ENCODE measurements at places on chromosomes 1 and 21.

- DNase-seq, result peak; percentile 51
Observed at GRCh38 chr21:25895565-25896205, 160.9 kb downstream of the GABPA start.

- no peak for DNase-seq
Observed at GRCh38 chr1:157269656-157270375, 131.6 kb upstream of the ETV3 start.

- no peak for DNase-seq
Observed at GRCh38 chr1:210523830-210524229, 195.1 kb downstream of the HHAT start.

DNA sequence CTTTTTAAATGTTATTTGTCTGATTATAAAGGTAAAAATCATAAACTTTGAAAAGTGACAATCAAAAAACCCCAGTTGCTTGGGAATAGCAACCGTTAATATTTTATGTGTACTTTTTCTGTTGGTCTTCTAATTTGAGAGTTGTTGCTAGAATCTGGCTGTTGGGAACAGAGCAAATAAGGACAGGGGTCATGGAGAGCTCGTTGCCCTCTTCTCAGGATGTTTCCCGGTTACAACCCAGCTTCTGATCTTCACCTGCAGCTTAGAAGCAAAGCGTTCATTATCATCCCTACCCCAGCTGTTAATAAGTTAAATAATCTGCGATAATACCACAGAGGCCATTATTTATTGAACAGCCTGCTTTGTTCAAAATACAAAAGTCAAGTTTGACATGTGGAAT is 22.1 kb upstream of the NFASC start:
- DNase-seq, result no peak

GRCh38 chr1:37602750-37603694 is 7.3 kb upstream of the GNL2 start:
- peak; percentile 31 for DNase-seq

GRCh38 chr21:41783476-41784180 is 16.8 kb upstream of the RIPK4 start:
- DNase-seq, result no peak

DNA sequence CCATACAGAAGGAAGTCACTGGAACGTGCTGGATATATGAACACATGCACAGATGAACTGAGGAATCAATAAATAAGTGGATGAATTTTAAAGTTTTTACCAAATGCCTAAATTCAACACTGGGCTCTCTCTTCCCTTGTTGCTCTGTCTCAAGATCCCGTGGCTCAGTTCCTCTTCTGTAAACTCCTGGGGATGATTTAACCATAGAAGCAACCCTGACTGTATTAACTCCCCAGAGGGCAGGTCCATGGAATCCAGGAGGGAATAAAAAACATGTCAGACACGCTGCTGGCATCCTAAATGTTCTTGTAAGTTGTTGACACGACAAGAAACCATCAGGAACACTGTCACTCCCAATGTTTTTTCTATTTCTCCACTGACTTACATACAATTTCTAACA is 45.3 kb upstream of the GPR157 start:
- DNase-seq, result peak; percentile 78

DNA sequence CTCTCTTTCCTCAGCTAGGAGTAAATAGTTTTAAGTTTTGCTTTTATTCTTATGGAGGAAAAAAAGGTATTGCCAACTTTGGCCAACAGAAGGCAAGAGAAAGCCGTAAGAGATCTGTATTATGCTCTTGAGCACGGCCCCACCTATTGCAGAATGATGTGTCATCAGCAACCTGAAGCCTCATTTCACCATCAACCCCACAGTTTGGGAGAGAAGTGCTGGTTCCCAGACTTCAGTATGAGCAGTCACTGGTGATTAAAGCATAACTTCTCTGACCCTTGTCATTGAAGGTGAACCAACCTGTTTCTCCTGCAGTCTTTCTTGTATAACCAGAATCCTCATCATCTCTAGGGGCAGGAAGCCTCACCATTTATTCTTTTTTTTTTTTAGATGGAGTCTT is 100.2 kb downstream of the SIPA1L2 start:
- DNase-seq, result no peak

GRCh38 chr1:76230842-76231281 is 156.3 kb downstream of the ST6GALNAC3 start:
- DNase-seq, result no peak

DNA sequence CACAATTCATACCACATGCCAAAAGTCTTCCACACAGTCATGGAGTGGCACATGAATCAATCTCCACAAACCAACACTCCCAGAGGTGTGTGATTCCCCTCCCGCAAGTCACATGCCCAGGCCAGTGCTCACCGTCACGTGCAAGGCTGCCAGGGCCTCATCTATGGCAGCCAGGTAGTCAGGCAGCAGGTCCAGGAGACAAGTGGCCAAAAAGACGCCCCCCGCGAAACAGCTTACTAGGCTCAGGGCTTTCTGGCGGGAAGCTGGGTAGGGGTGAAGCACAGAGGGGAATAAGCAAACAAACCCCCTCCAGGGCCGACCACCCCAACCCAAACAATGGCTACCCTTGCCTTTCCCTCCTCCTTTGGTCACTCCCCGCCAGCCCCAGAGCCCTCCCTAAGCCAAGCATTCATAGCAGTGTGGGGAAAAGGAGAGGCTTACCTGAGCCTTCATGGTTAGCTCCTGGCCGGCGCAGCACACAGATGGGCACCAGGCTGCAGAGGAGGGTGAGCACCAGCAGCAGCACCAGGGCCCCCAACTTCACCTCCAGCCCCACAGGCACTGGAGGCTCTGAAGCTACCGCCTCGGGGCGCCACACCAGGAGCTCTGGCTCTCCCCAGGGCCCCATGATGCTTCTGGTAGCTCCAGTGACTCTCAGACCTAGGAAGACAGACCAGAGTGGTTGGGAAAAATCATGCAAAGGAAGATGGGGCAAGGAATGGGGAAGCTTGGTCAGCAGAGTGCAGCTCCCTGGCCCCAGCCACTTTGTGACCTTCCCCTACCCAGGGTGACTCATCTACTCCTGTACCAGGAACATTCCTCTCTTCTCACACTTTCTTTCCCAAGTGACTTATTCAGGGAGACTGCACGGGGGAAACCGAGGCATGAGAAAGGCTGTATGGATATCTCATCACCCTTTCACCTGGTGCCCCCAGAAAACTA is 978 bp downstream of the SLC39A1 start:
- peak; percentile 71 for DNase-seq

GRCh38 chr1:151714820-151715725 is 1.5 kb downstream of the CELF3 start:
- no peak for DNase-seq

DNA sequence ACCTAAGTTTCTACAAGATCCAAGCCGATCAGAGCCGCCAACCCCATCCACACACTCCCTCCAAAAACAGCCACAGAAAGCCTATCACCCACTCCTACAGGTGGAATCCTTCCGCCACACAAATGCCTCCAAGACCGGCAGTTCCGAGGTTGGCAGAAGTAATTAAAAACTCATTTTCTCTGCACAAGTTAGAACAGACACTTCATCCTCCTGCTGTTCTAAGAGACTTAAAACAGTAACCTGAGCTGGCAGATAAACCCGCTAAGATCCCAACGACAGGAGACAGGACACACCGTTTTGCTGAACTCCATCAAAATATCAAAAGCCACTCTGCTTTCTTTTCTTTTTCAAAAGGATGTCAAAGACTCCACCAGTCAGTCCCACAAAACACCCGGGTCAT is 2.8 kb downstream of the SSBP3 start:
- no peak for DNase-seq

DNA sequence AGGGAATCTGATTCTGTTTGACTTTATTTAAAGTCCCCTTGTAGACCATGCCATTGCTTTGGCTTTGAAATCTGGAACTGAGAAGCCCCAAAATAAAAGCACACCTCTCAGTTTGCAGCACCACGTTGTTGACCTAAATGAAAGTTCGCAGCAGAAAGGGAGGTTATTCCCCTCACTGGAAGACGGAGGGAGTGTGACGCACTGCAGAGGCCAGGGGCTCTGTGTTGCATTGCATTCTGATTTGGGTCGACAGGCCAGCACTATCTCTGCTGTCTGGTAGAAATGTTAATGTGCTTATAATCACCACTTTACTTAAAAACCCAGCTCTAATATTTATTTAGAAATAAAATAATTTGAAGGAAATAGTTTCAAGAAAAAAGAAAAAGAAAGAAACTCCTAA is 675.2 kb upstream of the NR5A2 start:
- no peak for DNase-seq

- no peak for DNase-seq
Observed at GRCh38 chr1:96259399-96259798, 462.2 kb upstream of the PTBP2 start.

- no peak for DNase-seq
Observed at GRCh38 chr1:201681375-201681774, 142.4 kb downstream of the NAV1 start.

All from inflammatory macrophage treated with lipopolysaccharide for 1 hour (primary cell).